ENCODE measurements at places on chromosomes 4 and X.
A peak's percentile ranks its signal among the peaks of the same experiment; 100 is the strongest.

DNA sequence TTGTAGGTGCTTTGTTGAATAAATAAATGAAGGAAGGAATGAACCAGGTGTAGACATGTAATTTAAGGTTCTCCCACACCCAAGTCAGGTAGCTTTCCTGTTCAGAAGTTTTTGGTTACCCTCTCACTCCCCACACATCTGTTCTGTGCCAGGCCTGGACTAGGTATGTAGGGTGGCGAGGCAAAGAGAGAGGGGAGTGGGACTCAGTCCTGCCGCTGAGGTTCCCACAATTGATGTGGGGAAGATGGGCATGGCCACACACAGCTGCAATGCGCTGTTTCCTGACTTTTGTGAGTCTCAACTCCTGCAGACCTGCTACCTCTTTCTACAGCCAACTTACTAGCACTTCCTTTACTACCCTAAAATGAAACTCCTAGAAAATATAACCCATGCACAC, 88.9 kb downstream of the RTL5 start:
- no peak for DNase-seq

- peak; percentile 68 for DNase-seq
Measured at GRCh38 chr4:110970642-110971041, 347.8 kb upstream of the PITX2 start.

- DNase-seq, result no peak
Measured at GRCh38 chr4:7121866-7122653, 54.2 kb upstream of the GRPEL1 start.

DNA sequence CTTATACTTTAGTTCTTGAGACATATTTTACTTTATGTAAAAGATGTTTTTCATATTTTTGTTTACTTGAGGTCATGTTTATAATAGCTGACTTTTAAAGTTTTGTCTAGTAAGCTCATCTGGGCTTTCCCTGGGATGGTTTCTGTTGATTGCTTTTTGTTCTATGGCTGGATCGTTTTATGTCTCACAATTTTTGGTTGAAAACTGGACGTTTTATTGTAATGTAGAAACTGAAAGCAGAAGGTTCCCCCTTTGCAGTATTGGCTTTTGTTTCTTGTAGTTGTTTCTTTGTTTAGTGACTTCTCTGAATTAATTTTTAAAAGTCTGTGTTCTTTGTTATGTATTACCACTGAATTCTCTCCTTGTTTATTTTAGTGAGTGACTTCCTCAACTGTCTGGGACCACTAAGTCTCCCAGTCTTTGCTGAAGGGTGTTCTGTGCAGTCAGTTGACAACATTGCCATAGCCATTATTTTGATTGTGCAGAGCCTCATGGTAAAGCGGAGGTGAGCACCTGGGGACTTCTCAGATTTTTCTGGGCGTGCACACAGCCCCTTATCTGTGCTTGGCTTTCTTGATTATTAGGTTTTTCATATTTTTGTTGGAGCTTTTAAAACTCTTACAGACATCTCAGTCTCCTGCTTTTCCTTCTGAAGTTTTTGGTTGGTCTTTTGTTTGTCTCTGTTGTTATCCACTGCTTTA, 31.0 kb downstream of the KDM6A start:
- DNase-seq, result no peak

- DNase-seq, result no peak
Measured at GRCh38 chrX:150375243-150375770, 12.2 kb downstream of the MAMLD1 start.
